Sigmoid colon (tissue), 7 donors: ENCODE measurements at places on chromosomes 3 and 15. TPM values are rescaled to one million over a fixed set of nuclear protein-coding genes. Genes with fewer than 3 reads are reported as not detected.

- DNase-seq = no peak
Measured at GRCh38 chr3:150317469-150317868, 90.6 kb upstream of the TSC22D2 start.

The SAMMSON gene
- total RNA-seq = not detected

DNA sequence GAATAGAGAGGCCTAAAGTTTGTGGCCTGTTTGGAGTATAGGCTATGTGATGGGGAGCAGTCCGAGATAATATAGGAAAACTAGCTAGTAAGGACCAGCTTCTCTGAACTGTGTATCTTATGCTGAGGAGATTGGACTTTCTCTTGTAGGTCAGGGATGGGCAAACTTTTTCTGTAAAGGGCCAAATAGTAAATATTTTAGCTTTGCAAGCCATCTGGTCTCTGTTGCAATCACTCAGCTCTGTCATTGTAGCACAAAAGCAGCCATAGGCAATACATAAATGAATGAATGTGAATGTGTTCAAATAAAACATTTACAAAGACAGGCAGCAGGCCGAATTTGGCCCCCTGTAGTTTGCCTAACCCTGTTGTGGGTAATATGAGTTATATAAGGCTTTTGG, 24.5 kb downstream of the TMOD3 start:
- no peak for DNase-seq

The PGBD4 gene
- total RNA-seq = 0.54 TPM

The GMNC gene
- not detected for total RNA-seq

- DNase-seq = no peak
Measured at GRCh38 chr3:132189601-132190000, 127.6 kb upstream of the ACP3 start.

The PPP1R14D gene
- not detected for total RNA-seq

The NMD3 gene
- total RNA-seq = 58.3 TPM

- DNase-seq = no peak
Measured at GRCh38 chr15:95669146-95669922, 661.2 kb upstream of the NR2F2 start.

The KAT2B gene
- 27.2 TPM for total RNA-seq

DNA sequence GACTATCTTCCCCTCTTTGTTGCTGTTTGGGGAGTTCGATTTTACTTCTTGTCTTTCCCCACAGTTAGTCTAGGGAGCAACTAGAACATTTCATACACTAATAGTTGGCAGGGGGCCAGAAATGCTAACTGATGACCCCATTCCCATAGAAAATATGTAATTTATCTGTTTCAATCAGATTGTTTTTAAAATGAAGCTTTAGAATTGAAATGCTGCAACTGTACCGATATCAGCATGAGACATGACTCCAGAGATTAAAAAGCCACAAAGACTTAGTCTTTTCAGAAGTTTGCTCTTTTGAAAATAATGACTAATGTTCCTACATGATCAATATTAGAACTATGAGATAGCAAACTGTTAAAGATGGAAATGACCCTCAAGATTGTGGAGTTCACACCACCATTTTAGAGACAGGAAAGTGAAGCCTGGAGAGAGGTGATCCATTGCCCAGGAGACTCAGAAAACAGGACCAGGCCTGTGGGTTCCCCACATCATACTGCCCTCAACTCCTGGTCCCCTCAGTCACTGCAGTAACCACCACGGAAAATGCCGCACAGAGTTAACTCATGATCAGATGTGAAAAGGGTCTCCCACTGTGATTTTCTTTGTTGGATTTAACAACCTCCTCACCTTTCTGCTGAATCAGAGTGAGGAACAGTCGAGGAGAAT, 130.3 kb downstream of the CHDH start:
- no peak for DNase-seq

DNA sequence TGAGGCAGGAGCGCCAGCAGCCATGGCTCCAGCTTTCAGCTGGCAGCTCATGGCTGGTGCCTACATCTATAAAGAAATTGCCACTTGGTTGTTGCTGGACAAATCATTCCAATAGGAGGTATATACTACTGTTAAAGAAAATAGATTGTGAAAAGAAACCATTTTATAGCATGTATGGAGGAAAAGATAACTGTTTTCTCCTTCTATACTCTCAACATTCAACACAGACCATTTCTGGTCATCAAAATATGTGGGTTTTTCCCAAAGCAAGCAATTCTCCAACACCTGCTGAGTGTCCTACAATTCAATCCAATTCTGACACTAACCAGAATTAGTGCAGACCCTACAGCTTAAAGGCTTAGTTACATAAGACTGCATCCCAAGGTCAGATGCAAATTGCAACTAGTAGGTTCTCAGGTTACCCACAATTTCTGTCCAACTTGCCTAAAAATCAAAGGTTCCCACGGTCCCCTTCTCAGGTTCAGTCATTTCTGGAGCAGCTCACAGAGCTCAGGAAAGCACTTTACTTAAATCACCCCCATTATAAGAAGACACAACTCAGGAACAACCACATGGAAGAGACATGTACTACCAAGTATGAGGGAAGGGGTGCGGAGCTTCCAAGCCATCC, 42.4 kb upstream of the STRIT1 start:
- DNase-seq = no peak

DNA sequence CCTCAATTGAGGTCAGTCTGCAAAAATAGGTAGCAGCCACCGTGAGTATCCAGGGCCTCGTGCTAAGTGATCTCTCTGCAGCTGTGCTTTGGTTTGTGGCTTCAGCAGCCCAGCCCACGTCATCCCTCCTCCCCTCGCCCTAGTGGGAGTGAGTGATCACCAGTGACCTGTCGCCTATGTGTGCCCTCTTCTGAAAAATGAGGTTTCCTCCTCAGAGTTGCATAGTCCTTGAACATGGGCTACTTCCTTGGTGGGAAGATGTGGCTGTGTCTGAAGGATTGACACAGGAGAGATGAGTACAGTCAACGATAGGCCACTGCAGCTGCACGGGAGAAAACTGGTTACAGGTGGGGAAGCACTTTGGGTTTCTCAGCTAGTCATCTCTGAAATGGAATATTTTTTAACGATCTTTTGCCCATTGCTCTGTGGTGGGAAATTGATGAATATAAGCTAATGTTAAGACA, 144.8 kb upstream of the BHLHE40 start:
- DNase-seq = no peak

The ZIC1 gene
- total RNA-seq = not detected

The C3orf20 gene
- not detected for total RNA-seq

DNA sequence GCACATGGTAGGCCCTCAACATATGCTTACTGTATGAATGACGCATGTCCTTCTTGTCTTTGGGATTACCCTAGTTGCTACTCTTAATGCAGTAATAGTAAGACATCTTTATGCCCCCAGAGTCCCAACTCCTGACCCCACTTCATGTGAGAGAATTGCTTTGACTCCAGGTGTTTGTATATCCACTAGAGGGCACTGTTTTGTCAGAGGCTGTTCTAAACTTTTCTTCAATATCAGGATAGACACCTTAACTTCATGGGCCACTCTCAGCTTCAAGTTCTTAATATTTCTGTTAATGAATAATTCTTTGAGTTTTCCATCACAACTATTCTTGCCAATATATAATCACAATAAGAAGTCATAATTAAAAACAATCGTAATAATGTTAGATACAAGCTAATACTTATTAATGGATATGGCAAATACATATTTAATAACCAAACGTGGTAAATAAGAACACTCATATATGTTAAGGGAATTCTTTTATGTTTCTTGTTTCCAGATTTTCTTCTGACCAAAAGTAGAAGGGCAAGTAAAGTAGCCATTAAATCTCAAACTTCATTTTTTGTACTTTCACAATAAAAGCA, 337.2 kb upstream of the DNAJC19 start:
- DNase-seq = no peak

DNA sequence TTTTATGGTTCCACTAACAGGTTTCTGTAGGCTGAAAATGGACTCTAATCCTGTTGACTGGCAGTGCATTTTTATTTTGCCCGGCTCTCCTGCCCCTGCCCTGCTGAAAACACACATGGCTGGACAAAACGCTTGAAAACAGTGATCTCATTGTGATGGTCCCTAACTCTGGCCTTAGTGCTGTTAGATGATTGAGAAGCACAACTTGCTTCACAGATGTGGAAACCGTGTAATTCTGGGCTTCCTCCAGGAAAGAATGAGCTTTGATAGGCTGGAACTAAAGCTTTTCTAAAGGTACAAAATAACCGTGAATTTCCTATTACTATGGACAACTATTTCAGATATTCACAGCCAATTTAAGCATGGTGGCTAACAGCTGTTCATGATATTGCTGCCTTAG, 121.4 kb downstream of the VGLL3 start:
- no peak for DNase-seq

The TMCO5A gene
- total RNA-seq = not detected

DNA sequence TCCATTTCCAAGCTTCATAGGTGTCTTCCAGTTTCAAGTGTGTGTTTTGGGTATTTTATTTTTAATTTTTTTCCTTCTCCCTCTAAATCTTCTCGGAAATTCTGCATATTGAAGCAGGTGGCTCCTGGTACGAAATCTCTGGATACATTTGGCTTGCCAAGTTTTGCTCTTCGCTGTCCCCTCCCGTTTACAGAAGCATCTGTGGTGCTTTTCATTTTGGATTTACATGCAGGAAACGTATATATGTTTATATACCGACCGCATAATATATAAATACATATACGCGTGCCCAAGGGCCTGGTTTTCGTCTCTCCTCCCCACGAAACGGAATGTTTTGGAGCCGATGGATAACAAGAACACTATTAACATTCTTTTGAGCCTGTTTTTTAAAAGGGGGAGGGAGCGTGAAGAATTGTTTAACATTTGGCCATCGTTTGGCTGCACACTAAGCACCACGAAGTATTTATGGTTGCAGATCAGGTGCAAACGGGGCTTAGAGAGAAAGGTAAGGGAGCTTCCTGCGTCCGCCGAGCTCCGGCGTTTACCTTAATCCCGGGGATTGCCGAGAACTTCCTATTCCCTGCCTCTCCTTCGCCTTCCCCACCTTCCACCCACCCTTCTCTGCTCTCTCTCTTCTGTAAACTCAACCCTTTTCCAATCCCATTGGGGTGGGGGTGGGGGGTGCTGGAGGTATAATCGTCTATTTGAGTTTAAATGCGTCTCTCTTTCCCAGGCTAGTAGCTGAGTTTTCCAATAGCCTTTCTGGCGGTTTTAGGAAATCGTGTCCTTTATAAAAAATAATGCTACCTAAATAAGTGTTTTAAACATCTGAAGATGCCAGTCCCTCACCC, 1.1 kb upstream of the NLGN1 start:
- no peak for DNase-seq

- no peak for DNase-seq
Measured at GRCh38 chr3:126983276-126983652, 349 bp downstream of the PLXNA1 start.

- no peak for DNase-seq
Measured at GRCh38 chr15:72169236-72169920, 28.2 kb downstream of the GRAMD2A start.

The ARPP21 gene
- total RNA-seq = 1.9 TPM

GRCh38 chr3:50666837-50667236, 7.9 kb upstream of the DOCK3 start:
- no peak for DNase-seq

The UBAP1L gene
- 5.7 TPM for total RNA-seq

GRCh38 chr3:55244247-55244646, 242.9 kb downstream of the WNT5A start:
- DNase-seq = no peak

DNA sequence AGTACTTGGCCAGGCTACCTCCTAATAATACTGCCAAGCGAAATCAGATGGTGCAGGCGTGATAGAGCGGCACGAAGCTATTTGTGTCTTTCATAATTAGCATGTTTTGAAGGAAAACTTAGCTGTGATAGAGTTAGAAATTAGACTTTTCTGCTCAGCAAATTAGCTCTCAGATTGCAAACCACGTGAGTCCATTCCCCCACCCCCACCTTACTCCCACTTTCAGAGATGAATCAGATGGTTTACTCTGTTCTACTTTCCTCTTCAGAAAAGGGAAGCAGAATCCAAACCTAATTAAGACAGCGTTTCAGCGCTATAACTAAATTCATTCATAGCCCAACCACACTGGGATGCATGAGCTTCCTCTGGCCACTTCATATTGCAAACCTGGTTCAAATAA, 214.6 kb downstream of the SLCO3A1 start:
- DNase-seq = no peak

DNA sequence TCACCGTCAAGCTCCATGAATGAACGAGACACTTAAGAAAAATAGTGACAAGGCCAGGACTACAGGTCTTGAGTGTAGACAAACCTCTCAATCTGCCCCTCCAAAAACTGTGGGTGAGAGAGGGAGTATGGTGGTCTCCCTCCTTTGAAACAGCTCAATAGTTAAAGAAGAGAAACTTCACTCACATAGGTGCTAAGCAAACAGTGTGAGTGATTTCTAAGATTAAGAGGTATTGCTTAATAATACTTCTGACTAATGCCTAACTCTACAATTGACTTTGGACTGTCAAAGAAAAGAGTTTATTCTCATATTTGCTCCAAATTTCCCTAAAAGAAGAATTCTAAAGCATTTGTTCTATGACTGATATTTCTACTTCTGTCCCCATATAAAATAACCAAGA, 17.0 kb upstream of the TMEM108 start:
- no peak for DNase-seq

- no peak for DNase-seq
Measured at GRCh38 chr3:146589899-146590508, 15.1 kb downstream of the PLSCR5 start.

DNA sequence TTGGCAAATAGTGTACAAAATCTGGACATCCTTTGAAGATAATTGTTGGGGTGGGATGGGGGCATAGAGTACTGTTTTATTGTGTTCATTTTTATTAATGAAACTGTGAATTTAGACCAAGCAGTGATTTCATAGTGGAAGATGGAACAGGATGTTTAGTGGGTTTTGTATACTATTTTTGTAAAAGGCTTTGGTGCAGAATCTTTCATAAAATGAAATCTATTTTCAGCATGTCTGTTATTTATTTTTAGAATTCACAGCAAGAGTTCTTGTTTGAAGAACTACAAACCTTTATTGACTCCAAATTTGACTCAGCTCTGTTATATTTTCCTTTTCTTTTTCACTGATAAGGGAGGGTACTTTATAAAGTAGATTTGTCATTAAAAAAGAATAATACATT, 145.4 kb downstream of the AKAP13 start:
- no peak for DNase-seq

The WDR6 gene
- 89.2 TPM for total RNA-seq

DNA sequence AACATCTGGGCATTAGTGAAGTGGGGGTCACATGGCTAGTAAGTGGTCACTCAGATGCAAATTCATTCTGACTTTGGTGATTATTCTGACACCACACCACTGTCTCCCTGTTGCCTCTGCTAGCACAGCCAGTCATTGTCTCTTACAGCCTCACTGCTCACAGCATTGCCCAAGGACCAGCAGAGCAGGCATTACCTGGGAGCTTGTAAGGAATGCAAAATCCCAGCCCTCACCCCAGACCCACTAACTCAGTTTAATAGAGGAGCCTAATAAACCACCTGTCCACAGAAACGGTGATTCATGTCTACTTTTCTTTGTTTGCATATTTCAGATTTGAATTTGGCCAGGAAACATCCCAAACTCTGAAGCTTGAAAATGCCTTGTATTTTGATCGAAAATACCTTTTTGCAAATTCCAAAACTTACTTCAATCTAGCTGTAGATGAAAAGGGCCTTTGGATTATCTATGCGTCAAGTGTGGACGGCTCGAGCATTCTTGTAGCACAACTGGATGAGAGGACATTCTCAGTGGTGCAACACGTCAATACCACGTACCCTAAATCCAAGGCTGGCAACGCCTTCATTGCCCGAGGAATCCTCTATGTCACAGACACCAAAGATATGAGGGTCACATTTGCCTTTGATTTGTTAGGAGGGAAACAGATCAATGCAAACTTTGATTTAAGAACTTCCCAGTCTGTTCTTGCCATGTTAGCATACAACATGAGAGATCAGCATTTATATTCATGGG, 62.7 kb downstream of the GLDN start:
- DNase-seq = no peak
